T-helper 2 cell (primary cell): ENCODE measurements at places on chromosomes 1 and 21.

DNA sequence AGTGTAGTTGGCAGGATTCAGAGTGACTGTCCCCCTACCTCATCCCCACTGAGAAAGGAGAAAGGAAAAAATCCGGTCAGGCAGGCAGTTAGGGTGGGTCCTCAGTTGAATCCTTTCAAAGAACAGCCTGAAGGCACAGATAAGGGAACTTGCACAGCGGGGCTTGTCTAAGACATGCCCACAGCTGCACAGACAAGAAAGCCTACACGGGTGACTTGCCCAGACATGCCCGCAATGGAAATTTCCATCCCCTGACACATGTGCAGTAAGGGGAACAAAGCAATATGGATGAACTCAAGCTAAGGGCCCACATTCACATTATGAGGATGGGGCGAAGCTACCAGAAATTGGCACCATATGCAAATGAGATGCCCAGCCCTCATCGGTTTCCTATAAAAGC is 82.5 kb downstream of the DESI2 start:
- DNase-seq, result no peak

DNA sequence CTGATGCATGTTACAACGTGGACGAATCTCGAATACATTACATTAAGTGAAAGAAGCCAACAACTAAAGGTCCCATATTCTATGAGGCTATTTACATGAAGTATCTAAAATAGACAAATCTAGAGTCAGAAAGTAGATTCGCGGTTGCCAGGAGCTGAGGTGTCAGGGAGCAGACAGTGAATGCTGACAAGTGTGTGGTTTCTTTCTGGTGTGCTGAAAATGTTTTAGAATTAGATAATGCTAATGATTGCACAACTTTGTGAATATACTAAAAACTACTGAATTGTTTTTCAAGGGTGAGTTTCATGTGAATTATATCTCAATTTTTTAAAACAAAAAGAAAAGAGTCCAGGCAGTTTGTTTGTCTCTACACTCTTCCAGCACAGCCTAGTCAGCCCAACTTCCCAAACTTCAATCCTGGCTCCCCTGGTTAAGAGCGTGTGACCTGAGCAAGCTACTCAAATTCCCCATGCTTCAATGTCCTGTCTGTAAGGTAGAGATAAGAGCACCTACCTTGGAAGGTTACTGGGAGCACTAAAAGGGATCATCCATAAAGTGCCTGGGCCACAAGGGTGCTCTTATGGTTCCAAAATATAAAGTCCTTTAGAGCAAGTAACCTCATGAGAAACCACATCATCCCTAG is 20.9 kb downstream of the HLCS start:
- DNase-seq, result no peak

GRCh38 chr1:245875581-245876261 is 631.4 kb downstream of the SMYD3 start:
- DNase-seq, result no peak

- no peak for DNase-seq
These were observed 10.8 kb upstream of the SMAP2 start for GRCh38 chr1:40362699-40363098.

- no peak for DNase-seq
These were observed 111.0 kb downstream of the NTNG1 start for GRCh38 chr1:107251839-107252238.

DNA sequence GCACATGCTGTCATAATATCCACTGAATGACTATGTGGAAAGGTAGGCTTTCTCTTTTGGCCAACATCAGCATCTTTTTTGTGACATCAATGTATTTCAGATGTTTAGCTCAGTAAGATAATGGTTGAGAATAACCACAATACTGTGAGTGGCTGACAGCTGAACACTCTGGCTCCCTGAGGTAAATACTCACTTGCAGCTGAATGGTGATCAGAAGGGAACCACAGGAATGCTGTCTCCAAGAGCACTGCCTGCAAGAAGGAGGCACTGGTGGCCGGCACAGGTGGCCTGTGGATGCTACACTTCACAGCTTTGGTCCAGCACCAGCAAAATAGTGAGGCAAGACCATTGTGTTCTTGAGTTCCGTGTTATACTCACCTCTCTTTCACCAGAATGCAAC is 118.7 kb upstream of the PPM1J start:
- no peak for DNase-seq

- DNase-seq, result no peak
These were observed 171.3 kb upstream of the HP1BP3 start for GRCh38 chr1:20958430-20958829.

DNA sequence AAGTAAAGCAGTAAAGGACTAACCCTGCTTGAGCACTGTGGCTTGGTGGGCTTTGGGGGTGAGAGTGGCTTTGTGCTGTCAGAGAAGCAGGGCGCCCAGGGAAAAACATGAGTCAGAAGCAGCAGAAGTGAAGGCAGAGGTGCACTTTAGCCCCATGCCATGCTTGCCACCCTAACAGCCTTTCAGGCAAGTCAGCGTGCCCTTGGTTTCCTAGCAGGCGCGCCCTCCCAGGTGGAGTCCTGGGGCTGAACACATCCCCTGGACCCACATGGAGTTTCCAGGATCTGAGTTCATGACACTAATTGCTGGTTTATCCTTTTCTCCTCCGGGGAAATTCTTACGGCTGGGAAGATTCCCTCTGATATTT is 106.6 kb downstream of the TLR5 start:
- no peak for DNase-seq

DNA sequence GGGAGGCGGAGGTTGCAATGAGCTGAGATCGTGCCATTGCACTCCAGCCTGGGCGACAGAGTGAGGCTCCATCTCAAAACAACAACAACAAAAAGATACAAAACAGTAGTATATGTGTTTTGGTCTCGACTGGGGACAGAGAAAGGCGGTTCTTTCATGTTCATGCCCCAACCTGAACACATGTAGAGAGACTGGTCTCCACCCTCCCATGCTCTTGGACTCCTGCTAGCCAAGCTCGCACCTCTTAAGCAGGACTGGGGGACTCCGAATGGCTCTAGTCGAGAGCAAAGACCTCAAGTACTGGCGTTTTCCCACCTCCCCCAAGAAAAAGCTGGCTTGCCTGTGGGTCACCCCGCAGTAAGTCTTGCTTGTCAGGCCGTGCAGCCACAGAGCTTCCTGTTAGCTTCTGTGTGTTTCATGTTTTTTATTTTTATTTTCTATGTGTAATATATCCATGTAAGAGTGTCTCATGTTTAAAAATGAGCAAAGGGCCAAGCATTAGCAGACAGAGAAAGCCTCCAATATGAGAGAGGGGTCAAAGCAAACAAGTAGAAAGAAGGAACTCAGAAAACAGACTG is 91.6 kb downstream of the SCCPDH start:
- DNase-seq, result no peak

DNA sequence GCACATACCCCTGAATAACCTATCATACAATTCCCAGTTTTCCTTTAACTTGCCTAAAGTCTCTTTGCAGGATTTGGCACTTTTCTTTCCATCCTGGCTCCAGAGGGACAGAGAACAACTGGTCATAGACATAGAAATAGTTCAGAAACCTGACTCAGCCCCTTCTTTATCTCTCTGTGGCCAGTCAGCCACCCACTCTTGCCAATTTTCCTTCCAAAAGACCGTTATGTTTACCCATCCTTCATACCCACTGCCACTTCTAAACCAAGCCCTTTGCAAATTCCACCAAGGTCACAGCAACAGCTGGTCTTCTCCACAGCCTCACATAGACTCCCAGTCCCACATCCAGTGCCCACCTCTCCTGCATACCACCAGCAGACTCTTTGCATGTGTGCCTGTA is 127.2 kb upstream of the FGGY start:
- no peak for DNase-seq

GRCh38 chr1:232372841-232373440 is 257.0 kb downstream of the SIPA1L2 start:
- DNase-seq, result no peak
